ENCODE measurements at places on chromosomes 4 and X.
A peak's percentile ranks its signal among the peaks of the same experiment; 100 is the strongest.

DNA sequence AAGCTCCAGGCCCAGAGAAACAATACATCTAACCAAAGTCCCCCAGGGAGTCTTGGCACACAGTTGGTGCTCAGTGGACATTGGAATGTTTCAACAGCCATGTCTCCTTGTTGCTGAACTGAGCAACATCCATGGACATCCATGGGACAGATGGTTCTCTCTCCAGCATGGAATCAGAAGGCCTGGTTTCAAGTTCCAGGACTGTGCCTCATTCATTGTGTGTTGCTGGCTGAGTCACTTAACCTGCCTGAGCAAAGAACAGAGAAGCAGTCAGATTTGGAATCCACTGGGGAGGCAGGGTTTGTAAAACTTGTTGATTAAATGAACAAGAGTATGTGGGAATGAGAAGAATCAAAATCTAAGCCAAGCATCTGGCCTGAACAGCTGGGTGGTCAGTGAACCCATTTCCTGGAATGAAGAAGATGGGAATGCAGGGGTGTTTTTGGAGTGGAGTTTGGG, 147.9 kb downstream of the CHIC2 start:
- no peak for DNase-seq

GRCh38 chr4:169160825-169161224, 109.9 kb downstream of the SH3RF1 start:
- DNase-seq: no peak

- DNase-seq: no peak
These were observed 419.3 kb upstream of the SLIT2 start for GRCh38 chr4:19832411-19832810.

DNA sequence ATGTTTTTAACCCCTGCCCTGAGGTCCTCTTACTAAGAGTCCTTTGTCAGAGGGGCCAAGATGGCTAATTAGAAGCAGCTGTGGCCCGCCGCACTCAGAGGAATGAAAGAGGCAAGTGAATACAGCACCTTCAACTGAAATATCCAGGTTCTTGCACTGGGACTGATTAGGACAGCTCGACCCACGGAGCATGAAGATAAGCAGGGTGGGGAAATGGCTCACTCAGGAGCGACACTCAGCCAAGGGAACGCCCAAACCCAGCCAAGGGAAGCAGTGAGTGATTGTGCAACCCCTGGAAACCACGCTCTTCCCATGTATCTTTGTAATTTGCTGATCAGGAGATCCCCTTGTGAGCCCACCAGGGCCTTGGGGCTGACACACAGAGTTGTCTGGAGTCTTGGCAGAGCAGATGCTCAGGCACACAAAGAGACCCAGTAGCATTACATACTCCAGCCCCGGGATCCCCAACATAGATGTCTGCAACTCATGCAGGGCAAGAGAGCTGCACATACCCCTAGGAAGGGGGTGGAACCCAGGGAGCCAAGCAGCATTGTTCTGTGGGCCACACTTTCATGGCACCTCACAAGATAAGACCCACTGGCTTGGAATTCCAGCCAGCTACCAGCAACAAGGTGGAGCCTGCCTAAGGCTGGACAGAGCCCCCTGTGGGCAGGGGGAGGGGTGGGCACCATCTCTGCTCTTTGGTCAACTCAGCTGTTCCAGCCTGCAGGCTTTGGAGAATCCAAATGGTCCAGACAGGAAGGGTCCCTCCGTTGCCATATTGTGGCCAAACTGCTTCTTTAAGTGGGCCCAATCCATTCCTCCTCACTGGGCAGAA, 23.3 kb downstream of the F8A3 start:
- DNase-seq: no peak

- no peak for DNase-seq
These were observed 190.1 kb upstream of the HS3ST1 start for GRCh38 chr4:11618666-11619282.

GRCh38 chr4:157810137-157810774, 362.6 kb downstream of the GASK1B start:
- DNase-seq: no peak

DNA sequence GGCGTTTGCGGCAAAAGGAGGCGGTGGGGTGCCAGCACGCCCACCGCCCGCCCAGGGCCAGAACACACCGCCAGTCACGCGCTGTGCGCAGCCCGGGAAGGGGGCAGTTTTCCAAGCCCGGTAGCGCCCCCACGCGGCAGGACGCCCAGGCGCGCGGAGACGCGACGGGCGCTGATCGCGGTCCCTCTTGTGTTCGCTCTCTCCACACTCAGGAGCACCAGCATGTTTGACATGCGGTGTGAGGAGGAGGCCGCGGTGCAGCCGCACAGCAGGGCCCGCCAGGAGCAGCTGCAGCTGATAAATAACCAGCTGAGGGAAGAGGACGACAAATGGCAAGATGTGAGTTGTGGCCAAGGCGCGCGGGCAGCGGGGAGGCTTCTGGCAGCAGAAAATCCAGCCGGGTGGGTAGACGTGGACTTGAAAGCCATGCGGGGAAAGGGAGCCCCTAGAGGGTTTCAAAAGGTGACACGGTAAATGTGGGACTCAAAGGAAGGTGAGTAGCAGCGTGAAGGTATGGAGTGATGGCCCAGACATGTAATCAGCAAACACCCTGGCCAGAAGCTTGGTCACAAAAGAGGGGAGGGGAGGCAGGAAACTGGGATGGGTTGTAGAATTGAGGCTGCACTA, 104.1 kb downstream of the PHOX2B start:
- DNase-seq: peak; percentile 79

DNA sequence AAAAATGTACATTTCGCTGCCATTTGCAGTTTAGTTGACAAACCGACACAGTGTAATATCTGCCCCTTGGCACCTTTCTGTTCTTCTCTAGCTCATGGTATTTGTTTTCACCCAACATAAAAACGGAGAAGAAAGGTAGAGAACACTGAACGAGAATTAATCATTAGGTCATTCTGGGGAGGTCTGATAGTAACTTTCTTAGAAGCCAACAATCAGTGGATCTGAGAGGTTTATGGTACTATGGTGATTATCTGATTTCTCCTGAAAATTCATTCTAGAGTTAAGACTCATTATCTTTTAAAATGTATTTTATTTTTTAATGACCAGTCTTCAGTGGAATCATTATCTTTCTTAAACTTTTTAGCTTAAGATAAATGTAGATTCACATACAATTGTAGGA, 8.5 kb downstream of the RAPGEF2 start:
- no peak for DNase-seq

- no peak for DNase-seq
These were observed 717.8 kb upstream of the PCDH7 start for GRCh38 chr4:30002341-30002740.
